ENCODE measurements at places on chromosomes 3 and 15. TPM values are rescaled to one million over a fixed set of nuclear protein-coding genes. Genes with fewer than 3 reads are reported as not detected.

GRCh38 chr15:50576166-50576565 is 29.7 kb upstream of the USP50 start:
- DNase-seq, result no peak
- no peak overlapping the region for H3K4me3 ChIP-seq
- no peaks in the 10 kb centered on the region for H3K4me1 ChIP-seq
- no peak overlapping the region for H3K27ac ChIP-seq

GRCh38 chr3:9806688-9807589 is 3.1 kb upstream of the TTLL3 start:
- no peak overlapping the region for H3K4me3 ChIP-seq
- H3K36me3 ChIP-seq, result peaks cover 55% of the 10 kb centered on the region
- DNase-seq, result no peak
- H3K27me3 ChIP-seq, result no peaks in the 10 kb centered on the region
- no peak overlapping the region for H3K27ac ChIP-seq

DNA sequence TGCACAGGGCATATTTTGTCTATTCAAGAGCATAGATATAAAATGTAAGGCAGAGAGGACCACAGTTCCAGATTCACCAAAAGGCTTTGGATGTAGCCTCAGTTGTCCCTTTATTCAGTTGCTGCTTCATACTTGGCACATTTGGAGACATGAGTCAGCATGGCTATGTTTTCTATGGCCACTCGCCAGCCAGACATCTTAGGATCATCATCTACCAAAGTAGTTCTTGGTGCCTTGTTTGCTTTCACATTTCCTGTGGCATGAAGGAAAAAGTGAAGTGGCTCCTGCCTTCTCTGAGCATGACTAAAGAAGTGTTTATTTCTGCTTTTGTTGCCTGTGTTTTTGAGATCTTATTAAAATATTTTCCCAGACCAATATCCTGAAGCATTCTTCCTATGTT is 7.2 kb downstream of the SUSD5 start:
- no peak for DNase-seq
- H3K27me3 ChIP-seq, result peaks cover 38% of the 10 kb centered on the region
- no peaks in the 10 kb centered on the region for H3K4me1 ChIP-seq
- no peak overlapping the region for H3K27ac ChIP-seq
- H3K4me3 ChIP-seq, result no peak overlapping the region

GRCh38 chr3:42077785-42078184 is 13.4 kb upstream of the TRAK1 start:
- no peak for DNase-seq
- H3K36me3 ChIP-seq, result peaks cover 14% of the 10 kb centered on the region
- peak overlapping the region; percentile 54 for H3K27ac ChIP-seq

GRCh38 chr15:88509964-88510363 is 36.5 kb downstream of the DET1 start:
- DNase-seq, result no peak
- no peaks in the 10 kb centered on the region for H3K4me1 ChIP-seq
- H3K4me3 ChIP-seq, result no peak overlapping the region
- H3K27ac ChIP-seq, result no peak overlapping the region
- no peaks in the 10 kb centered on the region for H3K27me3 ChIP-seq
- H3K36me3 ChIP-seq, result peaks cover 57% of the 10 kb centered on the region

DNA sequence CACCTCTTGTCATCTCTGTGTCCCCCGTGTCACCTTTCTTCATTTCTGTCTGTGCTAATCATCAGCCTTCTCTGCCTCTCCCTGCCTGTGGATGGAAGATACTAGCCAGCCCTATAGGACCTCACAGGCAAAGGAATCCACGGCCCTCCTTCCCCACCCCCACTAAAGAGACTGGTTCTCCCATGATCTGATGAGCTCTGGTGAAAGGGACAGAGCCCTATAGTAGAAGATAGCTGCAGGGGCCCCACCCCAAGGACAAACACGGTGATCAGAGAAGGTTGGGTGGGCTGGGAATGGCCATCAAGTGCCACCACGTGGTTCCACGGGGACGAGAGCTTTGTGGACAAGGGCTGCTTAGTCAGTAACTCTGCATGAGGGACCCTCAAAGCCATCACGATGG is 27.8 kb upstream of the RASA2 start:
- no peak overlapping the region for H3K27ac ChIP-seq
- no peak for DNase-seq
- H3K36me3 ChIP-seq, result no peaks in the 10 kb centered on the region
- no peak overlapping the region for H3K4me3 ChIP-seq
- no peaks in the 10 kb centered on the region for H3K27me3 ChIP-seq

DNA sequence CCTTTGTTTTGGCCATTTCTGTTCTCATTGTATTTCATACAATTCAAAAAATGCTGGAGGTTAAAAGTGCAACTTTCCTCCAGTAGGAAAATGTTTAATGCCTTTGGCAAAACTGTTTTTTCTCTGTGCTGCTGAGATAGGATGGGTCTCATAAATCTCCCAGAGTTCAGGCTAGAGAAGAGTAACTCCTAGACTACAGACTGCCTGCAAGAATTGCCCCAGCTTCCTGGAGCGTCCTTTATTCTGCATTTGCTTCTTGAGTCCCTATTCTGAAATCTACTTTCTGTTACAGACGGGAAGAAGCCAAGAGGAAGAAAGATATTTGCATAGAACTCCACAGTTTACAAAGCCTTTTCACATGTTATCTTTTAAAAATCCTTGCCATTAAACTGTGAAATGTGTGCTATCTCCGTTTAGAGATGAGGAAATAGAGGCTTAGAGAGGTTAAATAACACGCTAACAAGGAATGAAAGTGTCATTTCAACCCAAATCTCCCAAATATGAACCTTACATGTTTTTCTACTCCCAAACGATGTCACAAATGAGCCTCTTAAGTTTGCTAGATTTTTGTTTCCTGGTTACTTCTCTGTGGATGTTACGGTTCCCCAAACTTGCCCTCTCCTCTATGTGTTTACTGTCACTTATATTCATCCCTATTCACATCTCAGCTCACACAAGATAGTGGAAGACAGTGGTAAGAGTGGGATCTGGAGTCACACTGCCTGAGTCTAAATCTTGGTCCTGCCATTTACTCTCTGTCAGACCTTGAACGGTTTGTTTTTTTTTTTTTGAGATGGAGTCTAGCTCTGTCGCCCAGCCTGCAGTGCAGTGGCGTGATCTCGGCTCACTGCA is 17.4 kb downstream of the NANOGP8 start:
- no peak overlapping the region for H3K27ac ChIP-seq
- no peak overlapping the region for H3K4me3 ChIP-seq
- no peaks in the 10 kb centered on the region for H3K4me1 ChIP-seq
- no peak for DNase-seq

- no peak overlapping the region for H3K4me3 ChIP-seq
- H3K27ac ChIP-seq, result no peak overlapping the region
- no peaks in the 10 kb centered on the region for H3K36me3 ChIP-seq
Observed at GRCh38 chr15:56537881-56538280, 72.9 kb upstream of the MNS1 start.

DNA sequence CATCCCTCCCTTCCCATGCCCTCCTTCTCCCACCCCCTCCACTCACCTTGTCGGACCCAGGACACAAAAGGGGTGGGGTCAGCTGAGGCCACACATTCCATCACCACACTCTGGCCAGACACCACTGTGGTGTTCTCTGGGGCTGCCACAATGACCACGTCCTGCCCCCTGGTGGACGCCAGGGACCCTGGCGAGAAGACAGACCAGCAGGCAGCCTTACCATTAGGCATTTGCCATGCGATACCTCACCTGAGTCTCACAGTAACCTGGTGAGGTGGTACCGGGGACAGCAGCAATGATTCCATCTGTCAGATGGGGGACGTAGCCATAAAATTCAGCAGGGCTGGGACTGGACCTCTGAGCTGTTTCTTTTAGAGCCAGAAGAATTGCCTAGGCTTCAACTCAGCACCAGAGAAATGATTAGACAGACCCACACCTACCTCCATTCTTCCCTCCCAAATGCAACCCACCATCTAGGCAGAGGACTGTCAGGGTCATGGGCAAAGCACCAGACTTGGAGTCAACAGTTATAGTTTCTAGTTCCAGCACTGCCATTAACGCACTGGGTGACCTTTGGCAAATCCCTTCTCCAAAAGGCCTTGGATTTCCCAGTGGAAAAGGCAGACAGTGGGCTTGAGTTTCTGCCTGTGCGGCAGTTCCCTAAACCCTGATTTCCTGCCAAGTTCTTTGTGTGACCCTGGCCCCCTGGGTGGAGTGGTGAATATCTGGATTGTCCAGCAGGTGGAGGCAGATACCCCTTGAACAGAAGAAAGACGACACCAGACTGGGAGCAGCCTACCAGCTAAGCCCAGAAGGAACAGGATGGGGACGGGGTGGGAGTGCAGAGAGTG is 21.8 kb downstream of the IGDCC4 start:
- H3K4me1 ChIP-seq, result peaks cover 8% of the 10 kb centered on the region
- H3K36me3 ChIP-seq, result no peaks in the 10 kb centered on the region
- no peak overlapping the region for H3K4me3 ChIP-seq
- H3K27ac ChIP-seq, result no peak overlapping the region
- no peak for DNase-seq

- H3K4me3 ChIP-seq, result no peak overlapping the region
- peaks cover 25% of the 10 kb centered on the region for H3K4me1 ChIP-seq
- no peaks in the 10 kb centered on the region for H3K27me3 ChIP-seq
- no peak overlapping the region for H3K27ac ChIP-seq
Observed at GRCh38 chr3:87270908-87271700, 5.3 kb downstream of the POU1F1 start.

DNA sequence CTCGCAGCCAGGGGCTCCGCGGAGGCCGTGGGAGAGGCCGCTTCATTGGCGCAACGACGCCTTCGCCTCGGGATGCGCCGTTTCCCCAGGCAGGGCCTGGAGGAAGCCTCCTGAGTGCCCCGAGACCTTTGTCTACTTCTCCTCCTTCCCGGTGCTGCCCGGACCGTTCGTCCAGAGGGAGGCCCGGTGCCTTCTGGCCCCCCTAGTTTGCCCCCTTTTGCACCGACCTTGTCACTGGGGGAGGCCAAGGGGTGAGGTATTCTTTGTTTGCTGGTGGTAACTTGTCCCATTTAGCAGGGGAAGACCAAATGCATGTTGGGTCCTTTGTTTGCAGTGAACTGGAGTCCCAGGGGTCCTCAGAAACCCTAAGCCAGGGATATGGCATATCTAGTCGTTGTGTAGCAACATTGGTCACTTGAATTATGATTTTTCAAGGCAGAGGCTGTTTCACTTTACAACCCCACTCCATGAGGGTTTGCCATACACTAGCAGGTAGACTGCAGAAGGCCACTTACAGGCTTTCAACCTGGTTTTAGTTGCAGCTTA is 615 bp downstream of the DHX30 start:
- peak overlapping the region; percentile 92 for H3K27ac ChIP-seq

DNA sequence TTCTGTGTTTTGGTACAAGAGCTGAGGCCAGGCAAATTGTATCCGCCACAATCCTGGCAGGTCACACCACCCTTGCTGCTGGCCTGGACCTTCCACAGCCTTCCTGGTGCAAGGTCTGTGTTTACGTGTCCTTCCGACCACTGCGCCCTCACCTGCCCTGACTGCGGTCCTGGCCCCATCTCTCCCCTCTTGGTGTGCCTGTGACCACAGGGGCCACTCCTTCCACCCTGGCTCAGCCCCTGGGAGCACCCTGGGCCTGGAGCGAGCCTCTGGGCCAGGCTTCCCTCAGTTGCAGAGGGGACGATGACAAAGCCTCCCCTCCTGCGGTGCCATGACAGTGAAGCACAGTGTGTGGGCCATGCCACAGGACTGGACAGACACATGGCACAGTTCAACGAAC is 104.5 kb downstream of the PLXNA1 start:
- H3K27me3 ChIP-seq, result peaks cover 19% of the 10 kb centered on the region
- H3K27ac ChIP-seq, result no peak overlapping the region
- H3K36me3 ChIP-seq, result no peaks in the 10 kb centered on the region
- no peak overlapping the region for H3K4me3 ChIP-seq

- no peaks in the 10 kb centered on the region for H3K36me3 ChIP-seq
- no peaks in the 10 kb centered on the region for H3K4me1 ChIP-seq
- no peaks in the 10 kb centered on the region for H3K27me3 ChIP-seq
- H3K27ac ChIP-seq, result no peak overlapping the region
Observed at GRCh38 chr3:94416768-94417167, 353.9 kb downstream of the NSUN3 start.

DNA sequence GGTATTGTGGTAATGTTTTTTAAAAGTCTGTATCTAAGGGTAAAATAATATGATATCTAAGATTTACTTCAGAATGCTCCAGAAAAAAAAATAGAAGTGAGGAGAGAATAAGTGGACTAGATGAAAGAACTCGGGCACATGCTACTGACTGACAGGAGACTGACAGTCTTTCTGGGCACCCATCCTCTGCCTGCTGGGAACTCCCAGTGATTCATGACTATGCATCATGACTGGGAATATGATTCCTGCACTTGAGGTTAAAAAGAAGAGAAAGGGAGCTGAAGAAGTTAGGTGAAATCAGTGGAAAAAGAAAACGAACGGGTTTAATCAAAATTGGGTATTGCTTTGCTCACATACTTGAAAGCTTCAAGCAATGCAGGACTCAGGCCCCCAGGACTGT is 35.7 kb upstream of the SPSB4 start:
- DNase-seq, result no peak
- H3K36me3 ChIP-seq, result no peaks in the 10 kb centered on the region
- H3K4me3 ChIP-seq, result no peak overlapping the region
- H3K27me3 ChIP-seq, result peaks cover 18% of the 10 kb centered on the region
- H3K27ac ChIP-seq, result no peak overlapping the region

DNA sequence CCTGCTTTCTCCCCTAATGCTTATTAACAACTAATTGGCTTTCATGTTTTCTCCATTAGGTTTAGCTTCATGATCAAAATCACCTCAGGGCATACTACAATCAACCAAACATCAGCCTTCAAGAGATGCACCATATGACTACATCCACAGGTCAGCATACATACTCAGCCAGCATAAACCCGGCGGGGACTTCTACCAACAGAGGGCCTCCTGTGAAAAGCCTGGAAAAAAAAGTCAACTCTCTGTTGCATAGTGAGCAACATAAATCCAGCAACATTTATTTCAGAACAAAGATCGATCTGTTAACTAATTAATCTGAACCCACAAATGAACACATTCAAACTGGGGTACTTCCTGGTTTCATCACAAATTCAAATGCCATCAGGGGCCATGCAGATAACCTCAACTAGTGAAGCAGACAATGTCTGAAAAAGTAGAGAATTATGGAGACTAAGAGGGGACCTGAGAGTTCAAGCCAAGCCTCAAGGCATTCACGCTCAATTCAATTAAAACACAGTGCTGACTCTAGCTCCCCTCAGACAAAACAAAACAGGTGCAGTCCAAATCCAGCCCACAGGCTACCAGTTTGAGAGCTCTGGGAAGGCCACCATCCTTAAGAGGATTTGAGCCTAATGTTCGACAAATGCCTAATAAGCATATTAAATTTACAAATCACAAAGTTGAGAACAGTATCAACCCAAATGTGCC is 124.5 kb downstream of the MAGI1 start:
- no peaks in the 10 kb centered on the region for H3K4me1 ChIP-seq
- H3K27ac ChIP-seq, result no peak overlapping the region
- H3K36me3 ChIP-seq, result no peaks in the 10 kb centered on the region
- H3K27me3 ChIP-seq, result no peaks in the 10 kb centered on the region
- no peak overlapping the region for H3K4me3 ChIP-seq

- H3K27ac ChIP-seq, result no peak overlapping the region
- no peaks in the 10 kb centered on the region for H3K4me1 ChIP-seq
- no peaks in the 10 kb centered on the region for H3K36me3 ChIP-seq
- no peak for DNase-seq
- H3K27me3 ChIP-seq, result no peaks in the 10 kb centered on the region
Observed at GRCh38 chr15:27339138-27339537, 368.2 kb downstream of the GABRG3 start.

ANKRD63 gene
- 0.32 TPM for total RNA-seq

CFAP161 gene
- total RNA-seq, result 0.18 TPM

IMPG2 gene
- 0.29 TPM for total RNA-seq

FSIP1 gene
- 0.53 TPM for total RNA-seq

NEO1 gene
- total RNA-seq, result 2.3 TPM

JMJD7 gene
- total RNA-seq, result 12.1 TPM

UROC1 gene
- total RNA-seq, result not detected

FOXB1 gene
- total RNA-seq, result not detected

Measured in activated B cell treated with CpG ODN at 0.5 μM for 24 hours (primary cell).